Natural killer cell (primary cell): ENCODE measurements at places on chromosomes 6 and 20. TPM values are rescaled to one million over a fixed set of nuclear protein-coding genes. Genes with fewer than 3 reads are reported as not detected.

SLC17A1 gene
- total RNA-seq: 0.50 TPM

GLP1R gene
- 6.5 TPM for total RNA-seq

STAU1 gene
- total RNA-seq: 47.3 TPM

TDP2 gene
- 43.2 TPM for total RNA-seq

SSTR4 gene
- total RNA-seq: not detected

TDRD6 gene
- total RNA-seq: not detected

ZNF184 gene
- total RNA-seq: 12.8 TPM

ID4 gene
- not detected for total RNA-seq

COL12A1 gene
- 0.25 TPM for total RNA-seq

OR2J3 gene
- not detected for total RNA-seq

BMP7 gene
- total RNA-seq: not detected

CEBPB gene
- 68.2 TPM for total RNA-seq

ADTRP gene
- total RNA-seq: not detected
